CD4-positive, alpha-beta T cell treated with Interleukin-17A for 1 hour (primary cell): ENCODE measurements at places on chromosomes 16 and 17.
A peak's percentile ranks its signal among the peaks of the same experiment; 100 is the strongest.

DNA sequence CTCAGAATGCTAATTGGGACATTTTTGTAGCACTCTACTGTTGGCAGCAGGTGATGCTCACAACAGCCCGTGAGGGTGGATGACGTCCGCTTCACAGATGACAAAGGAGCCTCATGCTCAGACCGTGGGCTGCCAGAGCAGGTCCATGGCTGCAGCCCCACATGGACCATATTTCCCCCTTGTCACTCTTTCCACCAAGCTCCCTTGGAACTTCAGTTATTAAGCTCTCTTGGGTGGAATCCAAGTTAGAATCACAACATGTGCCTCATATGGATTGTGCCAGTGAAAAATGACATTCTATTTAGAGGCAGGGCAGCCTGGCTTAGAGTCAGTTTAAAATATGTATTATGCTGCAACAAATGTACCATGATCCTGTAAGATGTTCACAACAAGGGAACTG is 33.2 kb upstream of the STH start:
- no peak for DNase-seq

DNA sequence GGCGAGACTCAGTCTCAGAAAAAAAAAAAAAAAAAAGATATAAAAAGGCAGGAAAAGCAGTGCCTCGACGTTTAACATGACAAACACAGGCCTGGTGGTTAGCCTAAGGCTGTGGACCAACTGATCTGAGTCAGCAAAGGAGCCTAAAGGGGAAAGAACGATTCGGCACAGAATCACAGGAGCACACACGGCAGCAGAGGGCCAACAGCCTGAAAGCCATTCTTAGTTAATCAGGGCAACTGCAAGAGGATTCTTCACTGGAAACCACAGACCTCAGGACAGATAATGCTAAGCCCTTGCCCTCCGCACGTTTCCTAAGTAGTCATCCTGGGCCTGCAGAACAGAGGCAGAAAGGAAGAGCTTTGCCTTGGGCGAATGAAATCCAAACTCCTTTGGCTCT is 14.7 kb downstream of the TMEM11 start:
- DNase-seq, result no peak

DNA sequence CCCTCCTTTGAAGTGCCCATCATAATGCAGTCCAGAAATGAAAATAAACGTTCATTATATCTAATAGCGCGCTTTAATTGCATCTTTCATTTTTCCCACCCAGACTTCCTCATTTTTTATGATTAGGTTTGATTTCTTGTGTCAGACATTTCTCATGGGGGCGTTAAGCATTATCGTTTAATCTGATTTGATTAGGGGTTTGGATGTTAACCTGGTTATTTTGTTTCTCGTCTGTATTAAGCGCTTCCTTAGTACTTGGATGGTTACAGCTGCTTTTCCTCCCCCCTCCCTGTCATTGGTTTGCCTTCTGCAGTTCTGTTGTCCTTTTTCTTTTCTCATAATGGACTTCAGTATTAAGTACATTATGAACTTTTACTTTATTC is 540 bp downstream of the MFSD11 start:
- DNase-seq, result no peak

DNA sequence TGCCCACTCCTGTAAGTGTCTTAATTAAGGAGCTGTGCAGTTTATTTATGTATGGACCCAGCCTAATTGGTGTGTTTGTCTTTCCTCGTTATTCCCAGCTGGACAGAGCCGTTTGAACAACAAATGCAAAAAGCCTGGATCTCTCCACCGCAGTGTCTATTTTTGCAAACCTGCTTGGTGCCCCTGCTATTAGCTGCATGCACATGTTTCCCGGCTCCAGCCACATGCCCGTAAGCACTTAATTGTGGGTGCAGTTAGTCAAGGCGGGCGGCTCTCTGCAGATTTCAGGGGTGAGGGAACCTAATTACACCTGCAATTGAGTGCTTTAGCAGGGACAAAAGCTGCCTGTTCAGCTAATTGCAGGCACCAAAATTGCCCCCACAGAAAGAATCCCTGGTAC is 74.0 kb upstream of the GSE1 start:
- no peak for DNase-seq

- DNase-seq, result peak; percentile 28
Observed at GRCh38 chr16:20944861-20945574, 44.4 kb downstream of the LYRM1 start.

- no peak for DNase-seq
Observed at GRCh38 chr17:56727876-56728617, 105.7 kb downstream of the C17orf67 start.

DNA sequence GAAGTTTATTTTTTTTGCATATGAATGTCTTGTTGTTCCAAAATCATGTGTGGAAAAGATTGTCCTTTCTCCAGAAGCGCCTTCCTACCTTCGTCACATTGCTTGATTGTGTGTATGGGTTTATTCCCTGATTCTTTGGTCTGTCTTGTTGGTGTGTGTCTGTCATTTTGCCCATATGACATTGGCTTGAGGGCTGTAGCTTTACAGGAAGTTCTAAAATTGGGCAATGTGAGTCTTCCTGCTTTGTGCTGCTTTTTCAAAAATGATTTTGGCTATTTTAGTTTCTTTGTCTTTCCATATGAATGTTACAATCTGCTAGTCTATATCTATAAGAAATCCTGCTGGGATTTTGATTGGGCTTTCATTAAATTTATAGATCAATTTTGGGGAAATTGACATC is 217.2 kb downstream of the SNX29 start:
- DNase-seq, result no peak

GRCh38 chr17:59332749-59333377 is 1.4 kb downstream of the YPEL2 start:
- DNase-seq, result no peak
